Lower leg skin (tissue), 4 donors: ENCODE measurements at places on chromosomes 12 and 14. TPM values are rescaled to one million over a fixed set of nuclear protein-coding genes. Genes with fewer than 3 reads are reported as not detected.

Gene AICDA
- total RNA-seq = not detected

Gene ITGA7
- total RNA-seq = 13.0 TPM

Gene BDKRB1
- total RNA-seq = 0.91 TPM

Gene DAO
- total RNA-seq = not detected

Gene OTUB2
- total RNA-seq = 12.6 TPM

Gene AQP2
- total RNA-seq = 0.36 TPM

Gene SLCO1B1
- total RNA-seq = not detected

Gene OTX2
- total RNA-seq = not detected

Gene OR4E2
- not detected for total RNA-seq

Gene DBX2
- total RNA-seq = 0.91 TPM

Gene NGB
- not detected for total RNA-seq

Gene CCDC197
- not detected for total RNA-seq

Gene PLA2G1B
- total RNA-seq = not detected

Gene KLHL33
- total RNA-seq = 0.36 TPM

Gene MMAB
- total RNA-seq = 27.9 TPM

Gene RFC5
- total RNA-seq = 6.2 TPM

Gene SCNN1A
- 118 TPM for total RNA-seq

Gene KRT79
- total RNA-seq = 8.5 TPM

Gene CPNE6
- total RNA-seq = not detected

Gene GPR137C
- total RNA-seq = 0.15 TPM

Gene INSM2
- total RNA-seq = not detected

Gene MAX
- total RNA-seq = 61.0 TPM

Gene LBHD2
- not detected for total RNA-seq
